ENCODE measurements at places on chromosomes 16 and 17. TPM values are rescaled to one million over a fixed set of nuclear protein-coding genes. Genes with fewer than 3 reads are reported as not detected.

- no peak for DNase-seq
Observed at GRCh38 chr16:60648290-60648689, 1387.9 kb downstream of the CDH8 start.

DNA sequence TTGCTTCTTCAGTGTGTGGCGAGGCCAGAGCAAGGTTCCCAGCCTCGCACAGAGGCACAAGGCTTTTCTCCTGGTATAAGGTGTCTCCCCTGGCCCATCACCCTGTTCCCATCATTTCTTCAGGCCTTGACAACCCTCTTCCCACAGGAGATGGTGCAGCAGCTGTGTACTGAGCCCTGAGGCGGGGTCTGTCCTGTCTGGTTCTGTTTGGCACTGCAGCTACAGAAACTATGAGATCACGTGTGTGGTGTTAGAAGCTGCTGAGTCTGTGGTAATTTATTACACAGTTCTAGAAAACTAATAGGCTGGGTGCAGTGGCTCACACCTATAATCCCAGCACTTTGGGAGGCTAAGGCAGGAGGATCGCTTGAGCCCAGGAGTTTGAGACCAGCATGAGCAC lies 7.2 kb downstream of the PLA2G15 start:
- DNase-seq = no peak

DNA sequence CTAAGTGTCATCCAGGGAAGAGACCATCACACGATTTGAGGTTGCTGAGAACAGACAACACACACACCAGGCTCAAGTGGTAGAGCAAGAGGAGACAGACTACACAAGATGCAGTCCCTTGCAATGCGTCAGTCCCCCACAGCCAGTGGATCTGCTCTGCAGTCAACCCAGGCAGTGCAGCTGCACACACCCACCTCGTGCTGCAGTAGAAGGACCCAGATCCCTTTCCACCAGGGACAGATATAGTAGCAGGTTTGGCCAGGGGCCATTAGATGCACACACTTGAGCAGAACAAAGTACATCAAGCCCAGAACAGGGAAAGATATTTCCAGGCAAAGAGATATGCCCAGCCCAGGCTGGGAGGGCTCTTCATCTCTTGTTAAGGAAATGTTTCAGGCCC lies 112.9 kb downstream of the GRIN2A start:
- DNase-seq = no peak

GRCh38 chr16:544517-544916 lies 15.7 kb upstream of the PRR35 start:
- no peak for DNase-seq

GRCh38 chr16:1942047-1942809 lies 771 bp downstream of the MSRB1 start:
- peak; percentile 85 for DNase-seq

DNA sequence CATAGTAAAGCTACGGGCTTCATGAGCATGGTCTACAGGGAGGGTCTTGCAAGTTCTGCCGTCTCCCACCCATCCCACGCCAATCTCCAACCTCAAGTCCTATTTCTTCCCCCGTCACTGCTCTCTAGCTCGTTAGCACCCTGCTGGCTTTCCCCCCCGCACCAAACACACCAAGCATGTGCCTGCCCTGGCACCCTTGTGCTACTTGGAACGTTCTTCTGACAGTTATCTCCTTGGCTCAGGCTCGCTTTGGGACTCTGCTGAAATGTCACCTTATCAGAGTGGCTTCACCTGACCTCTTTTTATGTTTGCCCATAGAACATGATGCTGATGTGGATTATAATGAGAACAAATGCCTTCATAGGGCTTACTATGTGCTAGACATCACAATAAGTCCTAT lies 21.9 kb downstream of the GLYR1 start:
- no peak for DNase-seq

HAS3 gene
- 0.38 TPM for total RNA-seq

SOCS7 gene
- total RNA-seq = 11.6 TPM

TBX2 gene
- total RNA-seq = 0.13 TPM

PRSS33 gene
- not detected for total RNA-seq

TBC1D3G gene
- total RNA-seq = not detected

PRAC2 gene
- not detected for total RNA-seq

Data from K562 (cell line).